NCI-H1694 treated with DMSO at 0.1 percent for 48 hours (cell line): ENCODE measurements at places on chromosomes 13 and 19.

- peak; percentile 62 for DNase-seq
These were observed 755 bp downstream of the UPF3A start for GRCh38 chr13:114282041-114282670.

DNA sequence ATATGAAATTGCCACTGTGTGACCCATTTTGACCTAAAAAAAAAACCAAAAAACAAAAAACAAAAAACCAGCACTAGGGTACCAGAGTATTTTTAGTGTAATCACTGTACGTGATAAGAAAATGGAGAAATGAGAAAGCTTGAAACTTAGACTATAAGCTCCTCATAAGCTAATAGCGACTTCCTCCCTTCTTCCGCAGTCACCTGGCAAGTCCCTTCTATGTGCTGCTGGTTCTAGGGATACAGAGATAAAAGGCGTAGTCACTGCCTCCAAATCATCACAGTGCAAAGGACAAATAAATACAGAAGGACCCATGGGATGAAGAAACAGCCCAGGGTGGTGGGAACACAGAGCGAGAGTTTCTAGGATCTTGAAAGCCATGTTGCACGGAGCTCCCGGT lies 190.3 kb downstream of the TM9SF2 start:
- DNase-seq: no peak

- DNase-seq: no peak
These were observed 44.3 kb downstream of the COL4A1 start for GRCh38 chr13:110262508-110263291.

GRCh38 chr13:48975101-48975855 lies 434 bp upstream of the FNDC3A start:
- DNase-seq: peak; percentile 16

DNA sequence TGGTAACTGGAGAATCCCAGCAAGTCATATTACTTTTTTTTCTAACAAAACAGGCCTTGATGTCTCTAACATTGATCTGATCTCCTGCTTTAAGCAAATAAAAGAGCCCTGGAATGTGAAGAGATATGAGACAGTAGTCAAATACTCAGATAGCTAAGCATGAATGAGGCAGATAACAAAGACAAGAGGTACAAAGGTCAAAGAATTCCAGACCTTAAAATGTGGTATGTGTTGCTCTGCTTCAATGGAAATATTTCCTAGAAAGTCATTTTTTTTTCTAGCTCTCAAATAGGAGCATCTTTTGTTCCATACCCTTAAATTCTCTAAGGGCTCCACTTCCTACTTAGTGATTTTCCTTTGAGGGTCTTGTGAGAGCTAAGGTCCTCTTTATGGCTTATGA lies 54.6 kb downstream of the ZNF254 start:
- no peak for DNase-seq

- no peak for DNase-seq
These were observed 38.9 kb downstream of the IRS2 start for GRCh38 chr13:109747524-109747923.

- DNase-seq: no peak
These were observed 1.2 kb downstream of the ALKBH7 start for GRCh38 chr19:6373813-6374108.

GRCh38 chr13:36979361-36980050 lies 19.6 kb downstream of the ALG5 start:
- no peak for DNase-seq

DNA sequence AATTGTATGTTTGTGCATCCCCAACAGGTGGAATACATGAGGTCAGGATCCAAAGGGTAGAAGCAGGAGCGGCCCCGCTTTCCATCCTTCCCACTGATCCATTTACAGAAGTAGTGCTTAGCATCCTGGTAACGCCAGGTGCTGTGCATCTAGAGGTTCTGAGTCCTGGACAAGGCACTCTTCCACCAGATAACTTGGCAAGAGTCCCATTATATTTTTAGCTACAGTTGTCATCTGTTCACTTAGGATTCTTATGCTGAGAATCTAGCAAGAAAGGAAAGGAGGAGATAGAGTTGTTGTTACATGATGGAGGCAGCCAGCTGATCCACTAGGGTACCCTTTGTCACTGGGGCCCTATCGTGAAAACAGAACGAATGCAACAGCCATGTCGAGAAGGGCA lies 389.5 kb upstream of the ZNF507 start:
- DNase-seq: no peak

GRCh38 chr13:36549755-36550154 lies 117.5 kb downstream of the CCNA1 start:
- DNase-seq: peak; percentile 24

DNA sequence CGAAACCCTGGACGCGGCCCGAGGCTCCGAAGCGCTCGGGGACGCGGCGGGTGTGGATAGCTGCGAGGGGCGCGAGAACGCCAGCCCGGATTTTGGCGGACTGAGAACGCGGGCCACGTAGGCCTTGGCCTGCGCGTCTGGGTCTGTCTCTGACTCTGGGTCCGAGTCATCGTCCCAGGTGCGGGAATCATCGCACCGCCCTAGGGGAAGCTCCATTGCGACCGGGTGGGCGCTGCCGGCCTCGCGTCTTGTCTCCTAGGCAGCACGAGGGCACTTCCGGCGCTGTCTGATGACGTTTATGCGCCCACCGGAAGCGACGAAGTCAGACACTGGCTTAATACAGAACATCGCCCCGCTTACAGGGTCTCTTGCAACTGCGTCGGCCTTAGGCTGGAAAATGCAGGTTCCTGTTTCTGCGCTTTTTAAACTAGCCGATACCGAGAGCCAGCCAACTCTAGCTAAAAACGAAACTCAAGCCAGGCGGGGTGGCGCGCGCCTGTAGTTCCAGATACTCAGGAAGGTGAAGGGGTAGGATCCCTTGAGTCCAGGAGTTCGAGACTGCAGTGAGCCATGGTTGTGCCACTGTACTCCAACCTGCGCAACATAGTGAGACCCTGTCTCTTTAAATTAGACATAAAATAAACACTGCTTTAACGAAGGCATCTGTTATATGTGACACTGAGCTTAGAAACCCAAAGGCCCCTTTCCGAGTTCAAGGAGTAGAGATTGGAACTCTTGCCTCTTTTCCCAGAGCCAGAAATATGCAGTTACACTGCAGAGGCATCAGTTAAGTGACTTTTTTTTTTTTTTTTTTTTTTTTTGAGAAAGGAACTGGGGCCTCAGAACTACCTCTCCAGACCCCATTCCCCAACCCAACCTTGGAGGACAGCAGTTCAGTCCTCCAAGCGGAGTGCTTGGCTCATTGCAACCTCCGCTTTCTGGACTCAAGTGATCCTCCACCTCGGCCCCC lies at the start of gene FBXW9:
Gene FBXW9, minus strand, starts transcription at position 266 of the 970 bp plus-strand sequence. Its CDS starts 50 bp downstream, at position 216.
- peak; percentile 85 for DNase-seq

- DNase-seq: no peak
These were observed 47.9 kb upstream of the INTS6 start for GRCh38 chr13:51500687-51501086.

DNA sequence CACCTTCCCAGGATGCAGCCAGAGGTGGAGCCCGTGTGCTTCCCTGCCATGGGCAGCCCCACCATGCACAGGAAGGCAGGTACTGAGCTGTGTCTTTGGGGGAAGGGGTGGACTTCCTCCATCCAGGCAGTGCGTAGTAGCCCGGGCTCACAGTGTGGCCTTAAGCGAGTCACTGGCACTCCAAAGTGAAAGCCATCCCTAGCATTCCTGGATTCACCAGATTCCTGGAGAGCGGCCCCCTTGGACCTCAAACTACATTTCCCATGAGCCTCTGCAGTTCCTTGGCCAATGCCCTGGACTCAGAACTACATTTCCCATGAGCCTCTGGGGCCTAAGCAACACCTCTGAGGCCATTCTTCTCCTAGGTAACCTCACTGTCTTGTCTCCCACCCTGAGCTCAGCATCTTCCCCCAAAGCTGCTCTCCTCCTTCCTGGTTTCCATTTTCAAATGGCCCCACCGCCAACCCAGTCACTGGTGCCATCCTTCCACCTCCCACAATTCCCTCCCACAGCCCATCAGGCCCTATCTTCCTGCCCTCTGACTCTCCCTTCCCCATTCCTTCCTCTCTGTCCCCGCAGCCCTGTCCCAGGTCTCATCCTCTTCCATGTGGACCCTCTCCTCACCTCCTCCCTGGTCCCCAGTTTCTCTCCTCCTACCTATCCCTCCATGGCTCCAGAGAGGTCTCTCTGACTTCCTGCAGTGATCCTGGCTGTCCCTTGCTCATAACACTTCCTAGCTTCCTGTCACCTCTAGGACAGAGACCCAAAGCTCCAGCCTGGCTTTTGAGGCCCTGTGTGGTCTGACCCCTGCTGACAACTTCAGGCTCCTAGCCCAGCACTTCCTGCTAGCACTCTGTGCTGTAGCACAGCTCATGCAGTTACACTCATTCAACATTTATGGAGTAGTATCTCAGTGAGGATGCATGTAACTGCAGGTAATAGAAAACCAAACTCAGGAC lies at the start of gene C19orf81:
Gene C19orf81, plus strand, starts transcription at position 13 of the 959 bp plus-strand sequence. Its CDS starts 0 bp downstream, at position 13.
- DNase-seq: no peak

DNA sequence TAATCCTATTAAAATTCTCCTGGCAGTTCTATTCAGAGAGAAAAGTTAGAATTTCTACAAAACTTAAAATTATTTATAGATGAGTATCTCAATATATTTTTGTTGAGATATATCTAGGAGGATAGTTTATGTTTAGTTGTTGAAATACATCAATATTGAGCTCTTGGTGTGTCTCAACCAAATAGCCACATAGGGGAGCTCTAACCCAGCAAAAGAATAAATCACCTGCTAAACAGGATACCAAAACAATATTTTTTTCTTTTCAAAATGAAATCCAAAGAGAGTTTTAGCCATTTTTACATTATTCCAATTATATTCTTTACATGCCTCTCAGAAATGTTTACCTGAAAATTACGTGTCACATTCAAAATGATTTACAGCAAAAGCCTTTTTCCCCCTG lies 954.7 kb downstream of the SLITRK6 start:
- DNase-seq: no peak

DNA sequence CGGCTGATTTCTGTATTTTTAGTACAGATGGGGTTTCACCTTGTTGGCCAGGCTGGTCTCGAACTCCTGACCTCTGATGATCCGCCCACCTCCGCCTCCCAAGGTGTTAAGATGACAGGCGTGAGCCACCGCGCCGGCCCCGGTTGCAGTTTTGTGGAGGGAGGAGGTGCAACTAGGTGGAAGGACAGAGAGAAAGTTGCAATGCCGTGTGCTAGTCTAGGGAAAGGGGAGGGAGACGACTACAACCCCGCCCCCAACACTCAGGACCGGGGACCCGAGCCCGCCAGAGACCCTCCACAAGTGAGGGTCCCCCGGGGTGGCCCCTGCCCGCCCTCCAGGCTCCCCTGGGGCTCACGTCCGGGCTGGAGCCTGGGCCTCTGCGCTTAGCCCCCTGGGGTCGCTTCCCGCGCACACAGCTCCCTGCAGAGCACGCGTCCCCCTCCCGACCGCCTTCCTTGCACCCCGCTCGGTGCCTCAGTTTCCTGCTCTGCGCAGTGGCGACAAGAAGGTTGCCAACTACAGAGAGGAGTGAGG lies 1.2 kb upstream of the ARID3A start:
- DNase-seq: no peak

DNA sequence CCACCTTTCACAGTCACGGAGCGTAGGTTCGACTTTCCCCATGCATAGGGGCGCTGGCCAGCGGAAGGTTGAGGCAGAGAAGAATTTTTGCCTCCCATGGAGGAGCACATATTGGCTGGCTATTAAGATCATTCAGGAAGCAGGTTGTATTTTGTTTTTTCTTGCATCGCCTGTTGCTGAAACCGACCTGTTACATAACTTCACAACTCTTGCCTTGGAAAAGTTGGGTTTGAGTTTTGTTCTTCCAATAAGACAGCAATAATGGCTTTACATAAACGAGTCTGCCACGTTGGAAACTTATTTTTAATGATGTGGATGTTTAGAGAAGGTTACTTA lies 1.4 kb downstream of the UPF1 start:
- DNase-seq: no peak

DNA sequence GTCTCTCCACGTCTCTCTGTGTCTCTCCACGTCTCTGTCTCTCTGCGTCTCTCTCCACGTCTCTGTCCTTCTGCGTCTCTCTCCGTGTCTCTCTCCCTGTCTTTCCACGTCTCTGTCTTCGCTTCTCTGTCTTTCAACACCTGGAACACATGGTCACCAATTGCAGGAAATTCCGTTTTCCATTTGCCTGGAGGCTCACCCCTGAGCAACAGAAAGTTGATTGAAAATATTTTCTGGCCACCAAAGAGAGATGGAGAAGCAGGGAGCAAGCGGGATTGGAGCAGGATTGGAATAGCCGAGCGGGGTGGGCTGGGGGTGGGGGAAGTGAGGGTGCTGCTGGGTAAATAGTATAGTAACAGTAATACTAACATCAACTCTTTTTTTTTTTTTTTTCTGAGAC lies 1.7 kb downstream of the KANK2 start:
- no peak for DNase-seq

- DNase-seq: no peak
These were observed 2.4 kb upstream of the TEKTIP1 start for GRCh38 chr19:3536429-3537100.

GRCh38 chr19:41595890-41596280 lies 19.9 kb downstream of the CEACAM21 start:
- DNase-seq: no peak

DNA sequence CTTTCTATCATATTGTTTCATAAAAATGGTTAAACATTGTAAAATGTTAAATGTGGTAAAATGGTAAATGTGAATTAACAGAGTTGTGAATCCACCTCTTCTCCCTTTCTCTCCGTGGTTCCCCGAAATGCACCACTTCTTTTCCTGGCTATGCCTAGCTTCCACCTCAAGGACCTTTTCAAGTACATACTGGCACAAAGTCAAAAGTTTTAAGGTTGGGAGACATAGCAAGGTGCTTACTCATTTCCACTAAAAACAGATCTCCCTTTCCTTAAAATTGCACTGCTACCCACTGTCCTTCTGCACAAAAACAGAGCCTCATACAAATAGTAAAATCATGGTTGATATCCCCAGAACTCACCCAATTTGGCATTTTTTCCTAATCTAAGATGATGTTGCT lies 558.2 kb downstream of the SLITRK6 start:
- DNase-seq: no peak

- DNase-seq: no peak
These were observed 279.8 kb downstream of the DCLK1 start for GRCh38 chr13:35851356-35851755.

- DNase-seq: peak; percentile 93
These were observed at the start of gene SPRY2 for GRCh38 chr13:80341101-80341755. TSS of gene SPRY2 (minus strand) at chr13:80341126. CDS start at chr13:80337705, 3,421 bp downstream.

DNA sequence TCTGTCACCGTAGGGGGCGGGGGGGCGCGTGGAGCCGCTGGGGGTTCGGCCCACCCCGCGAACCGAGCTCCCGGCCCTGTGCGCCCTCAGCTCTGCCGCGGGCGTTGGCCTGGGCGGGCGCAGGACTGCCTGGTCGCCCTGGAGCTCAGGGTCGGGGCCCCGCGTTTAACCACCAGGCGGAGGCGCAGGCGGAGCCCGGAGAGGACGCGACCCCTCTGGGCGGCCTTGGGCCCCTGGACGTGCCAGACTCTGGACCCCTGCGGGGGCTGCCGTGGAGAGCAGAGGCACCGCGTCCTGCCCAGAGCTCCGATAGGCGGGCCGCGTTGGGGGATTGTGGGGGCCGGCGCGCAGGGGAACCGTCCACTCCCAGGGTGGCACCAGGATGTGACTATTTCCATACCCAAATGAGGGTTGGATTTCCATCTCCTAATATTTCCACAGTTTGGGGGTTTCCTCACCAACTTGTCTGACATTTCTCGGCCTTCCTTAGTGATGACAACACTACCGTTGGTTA lies 13.0 kb upstream of the USP29 start:
- no peak for DNase-seq

- DNase-seq: no peak
These were observed 280.5 kb upstream of the TSHZ3 start for GRCh38 chr19:31629579-31630363.
